ENCODE measurements at places on chromosomes 1 and 21.
A peak's percentile ranks its signal among the peaks of the same experiment; 100 is the strongest.

- DNase-seq = no peak
Observed at GRCh38 chr1:232534552-232535517, 95.1 kb downstream of the SIPA1L2 start.

- DNase-seq = no peak
Observed at GRCh38 chr1:76122271-76122670, 47.7 kb downstream of the ST6GALNAC3 start.

DNA sequence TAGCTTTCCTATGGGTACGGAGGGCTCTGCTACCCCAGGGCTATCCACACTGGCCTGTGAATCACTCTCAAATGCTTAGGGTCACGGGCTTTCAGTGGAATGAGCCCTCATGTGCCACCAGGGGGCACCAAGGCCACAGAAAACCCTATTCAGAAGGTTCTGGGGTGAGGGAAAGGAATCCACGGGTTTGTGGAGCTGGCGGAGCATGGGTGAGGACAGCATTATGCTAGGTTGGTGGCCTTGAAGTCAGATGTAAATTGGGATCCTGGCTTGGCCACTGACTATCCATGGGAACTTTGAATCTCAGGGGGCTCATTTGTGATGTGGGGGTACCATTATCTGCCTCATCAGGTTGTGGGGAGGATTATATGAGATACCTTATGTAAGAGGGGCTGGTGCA is 5.1 kb upstream of the LAMTOR5 start:
- DNase-seq = peak; percentile 5

GRCh38 chr1:25095635-25096200 is 136.6 kb downstream of the SYF2 start:
- DNase-seq = no peak

GRCh38 chr1:228378873-228379460 is 27.7 kb downstream of the TRIM11 start:
- no peak for DNase-seq

GRCh38 chr1:46437723-46438122 is 43.6 kb downstream of the FAAH start:
- no peak for DNase-seq

GRCh38 chr1:108878678-108879077 is 1.9 kb downstream of the GPSM2 start:
- no peak for DNase-seq

- DNase-seq = no peak
Observed at GRCh38 chr1:63690966-63691700, 82.7 kb upstream of the ROR1 start.

DNA sequence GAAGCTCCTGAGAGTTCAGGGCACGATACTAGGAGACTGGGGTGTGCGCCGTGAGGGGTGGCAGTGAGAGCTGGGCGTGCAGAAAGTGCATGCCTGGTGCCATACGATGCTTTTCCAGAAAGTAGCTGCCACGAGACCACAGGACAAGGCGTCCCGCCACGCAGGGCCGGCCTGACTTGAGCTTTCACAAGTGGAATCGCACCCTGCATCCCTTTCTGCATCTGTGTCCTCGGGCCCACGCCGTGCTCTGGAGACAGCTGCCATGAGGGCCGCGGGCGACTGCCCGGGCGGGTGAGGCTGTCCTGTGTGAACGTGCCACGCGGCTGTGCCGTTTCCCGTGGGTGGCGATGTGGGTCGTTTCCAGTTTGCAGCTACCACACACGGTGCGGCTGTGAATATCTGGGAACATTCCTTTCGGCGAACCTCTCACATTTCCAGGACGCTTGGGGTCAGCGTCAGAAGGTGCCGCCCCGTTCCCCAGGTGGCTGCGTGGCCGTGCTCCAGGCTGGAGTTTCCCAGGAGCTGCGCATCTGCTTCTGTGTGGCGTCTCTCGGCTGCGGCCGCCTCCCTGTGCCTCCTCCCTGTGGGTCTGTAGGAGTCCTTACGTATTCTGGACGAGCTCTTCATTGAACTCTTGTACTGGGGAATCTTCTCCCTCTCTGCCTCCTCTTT is 1.0 kb upstream of the PERM1 start:
- DNase-seq = no peak

DNA sequence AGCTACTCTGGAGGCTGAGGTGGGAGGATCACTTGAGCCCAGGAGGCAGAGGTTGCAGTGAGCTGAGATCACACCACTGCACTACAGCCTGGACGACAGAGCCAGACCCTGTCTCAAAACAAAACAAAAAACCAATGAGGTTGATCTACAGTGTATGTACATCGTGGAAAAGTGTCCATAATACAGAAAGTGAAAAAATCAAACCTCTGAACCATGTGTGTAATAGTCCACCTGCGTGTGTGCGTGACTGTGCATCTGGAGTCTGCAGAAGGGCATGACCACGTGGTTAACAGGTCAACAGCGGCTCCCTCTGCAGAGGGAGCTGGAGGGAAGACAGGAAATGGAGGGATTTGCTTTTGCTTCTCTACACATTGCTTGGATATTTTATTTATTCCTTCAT is 32.4 kb upstream of the ENO1 start:
- no peak for DNase-seq

DNA sequence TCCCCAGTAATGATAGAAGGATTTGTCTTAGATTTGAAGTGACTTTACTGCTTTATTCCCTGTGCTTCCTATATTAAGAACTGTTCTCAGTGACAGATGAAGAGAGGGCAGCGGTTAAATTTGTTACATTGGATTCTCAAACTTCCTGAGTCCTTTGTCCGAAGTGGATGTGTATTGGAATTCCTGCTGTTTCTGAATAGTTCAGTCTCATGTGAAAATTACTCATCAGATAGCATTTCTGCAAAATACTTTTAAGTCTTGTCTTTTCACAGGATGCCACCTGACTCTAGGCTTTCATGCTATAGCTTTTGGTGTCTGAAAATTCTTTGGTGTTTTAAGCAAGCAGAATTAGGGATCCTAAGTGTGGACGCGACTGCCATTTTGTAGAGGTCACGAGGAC is 83.6 kb downstream of the PRDM2 start:
- DNase-seq = no peak

DNA sequence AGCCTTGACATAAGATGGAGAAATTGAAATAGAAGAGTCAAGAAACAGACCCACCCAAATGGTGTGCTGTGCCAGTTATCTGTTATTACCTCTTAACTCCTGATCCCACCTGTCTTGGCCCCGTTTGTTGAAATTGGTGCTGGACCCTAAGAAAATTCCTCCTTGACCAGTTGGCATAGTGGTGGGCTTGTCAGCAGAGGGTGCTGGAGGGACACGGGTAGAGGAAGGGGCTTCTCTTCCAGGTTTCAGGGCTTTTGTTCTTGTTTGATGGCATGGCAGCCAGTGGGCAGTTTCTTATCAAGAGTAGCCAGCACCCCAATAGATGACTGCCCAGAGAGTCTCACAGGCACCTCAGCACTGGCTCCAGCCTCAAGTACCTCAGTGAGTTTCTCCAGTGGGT is 51.6 kb downstream of the PCBP3 start:
- no peak for DNase-seq

GRCh38 chr1:22255341-22256212 is 112.7 kb upstream of the WNT4 start:
- DNase-seq = no peak

- no peak for DNase-seq
Observed at GRCh38 chr1:244296447-244296846, 155.3 kb downstream of the ADSS2 start.

DNA sequence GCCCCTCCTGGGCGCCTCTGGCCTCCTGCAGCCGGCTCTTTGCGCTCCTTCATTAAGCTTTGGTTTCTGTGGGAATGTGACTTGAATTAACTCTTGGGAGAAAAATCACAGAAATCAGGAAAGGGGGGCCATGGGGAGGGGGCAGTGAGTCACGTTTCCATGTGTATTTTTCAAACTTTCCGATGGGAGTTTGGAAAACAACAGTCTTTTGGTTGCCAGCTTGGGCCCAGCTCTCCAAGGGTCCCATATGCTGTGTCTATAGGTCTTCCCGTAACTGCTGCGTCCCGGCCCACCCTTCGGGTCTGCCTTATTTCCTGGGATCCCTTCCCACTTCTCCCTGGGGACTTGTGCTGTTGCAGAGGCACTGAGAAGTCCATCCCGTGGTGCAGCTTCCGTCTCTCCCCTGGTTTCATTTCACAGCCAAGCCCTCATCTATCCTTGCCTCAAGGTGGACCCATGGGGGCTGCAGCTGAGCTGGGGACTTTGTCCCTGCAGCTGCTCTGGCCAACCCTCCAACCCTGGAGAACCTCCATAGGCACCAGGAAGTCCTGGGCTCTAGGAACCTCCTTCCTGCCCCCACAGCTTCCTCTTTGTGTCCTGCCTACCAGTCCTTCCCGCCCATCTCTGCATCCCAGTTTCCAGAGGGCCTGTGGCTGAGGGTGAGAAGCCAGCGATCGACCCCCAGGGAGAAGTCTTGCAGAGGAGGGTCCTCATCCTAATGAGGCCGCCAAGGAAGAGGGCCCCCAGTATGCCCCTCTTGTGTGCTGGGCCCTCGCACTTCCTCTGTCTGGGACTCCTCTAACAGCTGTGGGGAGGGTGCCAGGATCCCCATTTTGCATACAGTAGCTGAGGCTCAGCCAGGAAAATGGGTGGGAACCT is 11.6 kb upstream of the LMNA start:
- DNase-seq = no peak

GRCh38 chr21:21052672-21053071 is 54.5 kb downstream of the NCAM2 start:
- DNase-seq = no peak

DNA sequence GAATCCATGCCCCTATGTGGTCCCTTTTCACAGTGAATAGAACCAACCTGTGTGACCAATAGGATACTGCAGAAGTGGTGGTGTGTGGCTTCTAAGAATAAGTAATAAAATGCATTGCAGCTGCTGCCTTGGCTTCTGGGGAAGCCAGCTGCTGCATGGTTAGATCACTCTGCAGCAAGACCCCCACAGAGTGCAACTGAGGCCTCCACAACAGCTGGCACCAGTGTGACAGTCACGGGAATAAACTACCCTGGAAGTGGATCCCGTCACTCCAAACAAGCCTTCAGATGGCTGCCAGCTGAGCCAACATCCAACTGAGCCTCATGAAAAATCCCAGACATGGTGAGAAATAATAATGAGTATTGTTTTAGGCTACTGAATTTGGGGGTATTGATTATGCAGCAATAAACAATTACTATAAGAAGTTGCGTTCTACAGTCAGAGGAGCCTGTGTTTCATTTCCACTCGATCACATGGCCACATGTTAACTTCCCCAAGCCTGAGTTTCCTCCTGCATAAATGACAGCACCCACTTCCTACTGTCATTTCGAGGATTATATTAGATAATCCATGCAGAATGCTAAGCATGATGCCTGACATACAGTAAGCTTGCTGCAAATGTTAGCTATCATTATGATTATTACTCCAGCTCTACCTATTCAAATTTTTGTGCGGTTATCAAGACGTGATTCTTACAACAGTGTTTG is 20.8 kb upstream of the COG2 start:
- no peak for DNase-seq

- DNase-seq = peak; percentile 55
Observed at GRCh38 chr1:234478152-234478480, 863 bp downstream of the TARBP1 start.

- DNase-seq = no peak
Observed at GRCh38 chr1:192592517-192592916, 16.9 kb downstream of the RGS1 start.

DNA sequence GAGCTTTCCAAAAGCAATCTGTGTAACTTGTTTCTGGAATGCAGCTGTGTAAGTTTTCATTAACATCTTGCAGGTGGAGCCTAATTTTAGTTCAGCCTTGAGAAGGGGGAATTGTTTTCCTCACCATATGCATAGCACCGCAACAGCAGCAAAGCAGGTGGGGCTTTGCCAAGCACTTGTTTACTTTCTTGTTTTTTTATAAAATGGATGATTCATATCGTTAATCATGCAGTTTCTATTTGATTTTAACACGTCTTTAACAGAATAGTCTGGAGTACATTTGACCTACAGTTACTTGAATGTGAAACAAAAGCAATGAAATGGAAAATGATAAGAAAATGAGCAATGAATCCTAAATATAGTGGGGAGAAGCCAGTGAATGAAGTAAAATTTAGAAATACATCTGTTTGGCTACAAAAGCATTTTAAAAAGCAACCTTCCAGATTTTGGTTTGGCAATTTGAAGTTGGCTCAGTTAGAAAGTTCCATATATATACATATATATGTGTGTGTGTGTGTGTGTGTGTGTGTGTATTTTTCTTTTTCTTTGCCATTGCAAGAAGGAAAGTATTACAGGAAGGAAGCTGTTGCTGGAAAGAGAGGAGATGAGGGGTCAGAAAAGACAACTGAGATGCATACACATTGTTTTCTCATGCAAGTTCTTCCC is 119.0 kb upstream of the ADGRL2 start:
- no peak for DNase-seq

- no peak for DNase-seq
Observed at GRCh38 chr21:34128674-34129038, 55.3 kb downstream of the MRPS6 start.

GRCh38 chr1:5479876-5480646 is 512.2 kb downstream of the NPHP4 start:
- DNase-seq = no peak

- no peak for DNase-seq
Observed at GRCh38 chr1:174788981-174789380, 210.8 kb upstream of the CACYBP start.

- no peak for DNase-seq
Observed at GRCh38 chr1:75993661-75994060, 61.5 kb upstream of the ASB17 start.

- no peak for DNase-seq
Observed at GRCh38 chr1:41108696-41109275, 87.3 kb upstream of the SLFNL1 start.

- DNase-seq = no peak
Observed at GRCh38 chr1:55542901-55543504, 327.8 kb upstream of the USP24 start.

DNA sequence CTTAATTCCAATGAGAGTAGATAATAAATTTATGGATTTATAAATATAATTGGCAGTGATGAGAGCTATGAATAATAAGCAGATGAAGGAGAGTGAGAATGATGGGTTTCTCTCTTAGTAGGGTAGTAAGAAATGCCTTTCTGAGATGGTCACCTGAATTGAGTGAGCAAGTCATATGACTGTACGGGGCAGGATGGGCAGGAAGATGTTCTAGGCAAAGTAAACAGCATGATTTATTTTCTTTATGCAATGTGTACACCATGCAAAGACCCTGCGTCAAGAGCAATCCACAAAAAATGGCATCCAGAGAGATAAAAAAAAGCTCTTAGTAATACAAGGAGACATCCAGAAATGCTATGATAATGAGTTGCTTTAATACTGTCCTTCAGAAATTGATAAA is 409.9 kb downstream of the HLX start:
- no peak for DNase-seq

DNA sequence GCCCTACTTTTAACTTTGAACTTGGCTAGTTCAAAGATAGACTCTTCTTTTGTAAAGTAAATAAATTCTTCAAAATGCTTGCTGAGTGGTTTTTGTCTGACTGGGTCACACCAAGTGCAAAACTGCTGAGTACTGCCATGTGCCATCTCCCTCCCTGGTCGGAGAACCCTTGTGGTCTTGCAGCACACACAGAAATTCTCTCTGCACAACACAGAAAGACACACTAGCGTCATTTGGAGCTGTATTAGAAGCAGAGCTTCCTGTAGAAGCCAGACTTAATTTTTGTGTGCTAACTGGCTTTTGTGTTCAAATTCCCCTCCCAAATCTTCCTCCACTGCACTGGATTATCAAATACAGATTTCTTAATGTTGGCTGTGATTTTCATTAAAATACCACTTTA is 2.5 kb downstream of the PSMB4 start:
- no peak for DNase-seq

All from stimulated activated CD8-positive, alpha-beta memory T cell treated with anti-CD3 and anti-CD28 coated beads, Interleukin-4, amount 100 ng/mL, for 1 hour (primary cell).